ENCODE measurements at places on chromosomes 3 and 15.

DNA sequence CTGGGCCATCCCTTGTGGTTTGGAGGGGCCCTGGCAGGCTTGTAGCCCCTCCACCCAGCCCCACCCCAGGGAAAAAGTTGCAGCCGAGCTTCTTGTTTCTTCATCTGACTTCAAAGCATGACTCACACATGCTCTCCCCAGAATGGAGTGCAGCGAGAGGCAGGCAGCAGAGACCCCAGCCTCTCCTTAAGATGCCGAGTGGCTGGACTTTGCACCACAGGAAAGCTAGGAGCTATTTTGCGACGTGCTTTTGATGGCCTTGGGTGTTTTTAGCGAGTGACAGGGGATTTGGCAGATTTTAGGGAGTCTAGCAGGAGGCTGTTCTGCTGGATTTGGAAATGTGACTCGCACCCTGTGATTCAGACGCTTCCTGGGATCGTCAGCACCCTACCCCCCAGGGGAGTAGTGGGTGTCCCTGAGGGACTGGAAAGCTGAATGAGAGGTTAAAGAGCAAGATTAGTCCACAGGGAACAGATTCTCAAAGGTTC, 14.2 kb downstream of the BAHD1 start:
- no peak for DNase-seq

GRCh38 chr15:90991587-90992285, 2.6 kb downstream of the PRC1 start:
- DNase-seq = no peak

DNA sequence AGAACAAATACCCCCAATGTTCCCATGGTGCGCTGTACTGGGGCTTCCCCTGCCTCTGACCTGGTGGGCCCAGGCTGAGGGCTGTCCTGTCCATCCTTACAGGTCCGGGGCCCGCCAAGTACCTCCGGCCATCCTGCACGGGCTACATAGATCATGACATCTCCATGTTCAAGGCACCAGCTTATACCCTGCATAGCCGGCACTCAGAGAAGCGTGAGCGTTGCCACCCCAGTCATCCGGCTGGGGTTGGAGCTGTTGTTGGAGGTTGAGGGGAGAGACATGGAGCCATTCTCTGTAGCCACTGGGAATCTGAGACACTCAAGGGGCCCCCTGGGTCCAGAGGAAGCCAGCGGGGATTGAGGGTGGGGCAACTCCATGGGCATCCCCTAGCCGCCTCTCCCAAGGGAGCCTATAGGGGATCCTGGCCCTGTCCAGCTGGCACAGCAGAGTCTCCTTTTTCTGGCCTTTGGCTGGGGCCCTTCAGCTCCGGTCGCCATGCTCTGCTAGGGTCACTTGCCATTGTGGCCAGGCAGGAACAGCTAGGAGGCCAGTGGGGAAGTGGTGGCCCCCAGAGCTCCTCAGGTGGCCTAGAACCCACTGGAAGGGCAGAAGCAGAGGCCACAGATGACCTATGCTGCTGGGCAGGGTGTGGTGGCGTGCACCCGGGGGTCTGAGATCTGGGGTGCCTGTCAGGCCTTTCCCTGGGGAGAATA, 12.5 kb upstream of the CSPG4 start:
- no peak for DNase-seq

DNA sequence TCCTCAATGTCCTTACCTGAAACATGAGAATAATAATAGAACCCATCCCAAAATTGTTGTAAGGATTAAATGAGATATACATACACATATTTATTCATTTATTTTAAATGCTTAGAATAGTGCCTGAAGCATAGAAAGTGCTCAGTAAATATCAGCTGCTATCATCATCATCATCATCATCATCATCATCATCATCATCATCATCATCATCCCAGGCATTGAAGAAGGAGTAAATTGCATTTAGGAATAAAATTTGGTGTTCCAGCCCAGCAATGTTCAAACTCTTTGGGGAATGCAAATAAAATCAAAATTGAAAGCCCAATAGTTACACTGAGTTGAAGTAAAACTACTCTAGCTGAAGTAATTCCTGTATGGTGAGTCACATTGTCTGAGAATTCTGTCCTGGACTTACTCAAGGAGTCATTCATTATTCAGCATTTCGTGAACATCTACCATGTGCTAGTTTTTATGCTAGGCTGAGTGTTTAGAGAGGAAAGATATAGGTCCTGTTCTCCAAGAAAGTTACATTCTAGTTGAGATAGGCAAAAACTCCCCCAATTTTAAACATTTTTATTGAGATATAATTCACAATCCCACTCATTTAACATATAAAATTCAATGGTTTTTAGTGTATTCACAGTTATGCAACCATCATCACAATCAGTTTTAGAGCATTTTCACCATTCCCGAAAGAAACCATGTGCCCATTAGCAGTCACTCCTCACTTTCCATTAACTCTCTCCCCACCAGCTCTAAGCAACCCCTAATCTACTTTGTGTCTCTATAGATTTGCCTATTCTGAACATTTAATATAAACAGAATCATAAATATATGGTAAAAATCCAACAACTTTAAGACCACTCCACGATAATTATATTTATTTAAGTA, 107.2 kb downstream of the FRMD5 start:
- no peak for DNase-seq

- DNase-seq = no peak
These were observed 38.6 kb upstream of the RBMS3 start for GRCh38 chr3:29242296-29242695.

GRCh38 chr3:150488867-150489266, 57.4 kb downstream of the SERP1 start:
- no peak for DNase-seq

GRCh38 chr3:22777834-22778233, 425.3 kb upstream of the UBE2E2 start:
- DNase-seq = no peak

DNA sequence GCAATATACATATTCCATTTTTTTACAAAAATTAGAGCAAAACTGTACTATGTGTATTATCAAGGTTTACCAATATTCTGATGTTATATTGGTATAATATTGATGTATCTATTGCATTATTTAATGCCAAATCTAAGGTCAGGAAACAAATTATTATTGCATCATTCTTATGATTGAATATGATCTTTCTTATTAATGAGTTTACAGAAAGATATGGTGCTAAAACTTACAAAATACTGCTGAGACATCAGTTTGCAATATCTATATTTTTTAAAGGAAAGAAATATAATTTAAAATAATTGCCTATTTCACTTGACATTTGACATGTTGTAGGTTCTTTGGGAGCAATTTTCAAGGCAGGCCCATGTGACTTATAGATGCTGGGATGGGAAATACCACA, 357.6 kb downstream of the NLGN1 start:
- no peak for DNase-seq

- no peak for DNase-seq
These were observed 95.9 kb downstream of the FAM43A start for GRCh38 chr3:194781617-194782016.

DNA sequence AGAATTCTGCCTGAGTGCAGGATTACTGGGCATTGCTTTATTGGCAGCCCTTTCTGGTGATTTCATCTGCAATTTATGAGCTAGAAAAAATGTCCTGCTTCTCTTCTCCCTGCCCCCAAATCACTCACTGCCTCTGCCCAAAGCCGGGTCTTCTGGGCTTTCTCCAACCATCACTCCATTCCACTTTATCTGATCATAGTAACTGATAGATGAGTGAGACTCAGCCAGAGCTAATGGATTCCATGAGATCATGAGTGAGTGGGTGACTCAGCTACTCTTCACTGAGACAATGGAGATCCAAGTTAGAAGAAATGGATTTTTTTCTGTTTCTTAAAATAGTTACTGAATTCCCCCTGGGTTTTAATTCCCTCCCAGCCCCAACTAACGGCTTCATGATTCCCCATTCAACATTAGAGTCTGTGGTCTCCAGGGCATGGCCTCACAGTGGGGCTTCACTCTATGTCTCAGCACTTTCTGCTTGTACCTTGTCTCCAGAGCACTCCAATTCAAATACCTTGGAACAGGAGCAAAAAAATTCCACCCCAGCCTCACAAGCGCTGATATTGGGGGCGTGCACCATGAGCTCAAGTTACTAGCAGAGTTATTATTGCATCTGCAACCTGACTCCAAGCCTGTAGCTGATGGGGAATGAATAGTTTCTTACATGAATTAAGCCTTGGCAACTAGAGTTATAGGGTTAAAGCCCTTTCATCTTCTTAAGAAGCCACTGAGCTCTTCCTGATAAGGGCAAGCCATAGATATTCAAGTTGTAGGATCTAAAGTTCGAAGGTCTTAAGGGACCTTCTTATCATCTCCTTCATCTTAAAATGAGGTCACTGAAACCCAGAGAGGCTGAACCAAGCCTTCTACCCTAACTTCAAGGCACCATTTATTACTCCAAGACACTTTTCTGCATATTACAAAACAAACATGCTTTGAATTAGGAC, 85.9 kb downstream of the AGBL1 start:
- no peak for DNase-seq

GRCh38 chr3:45955706-45956105, 12.4 kb downstream of the CXCR6 start:
- no peak for DNase-seq

DNA sequence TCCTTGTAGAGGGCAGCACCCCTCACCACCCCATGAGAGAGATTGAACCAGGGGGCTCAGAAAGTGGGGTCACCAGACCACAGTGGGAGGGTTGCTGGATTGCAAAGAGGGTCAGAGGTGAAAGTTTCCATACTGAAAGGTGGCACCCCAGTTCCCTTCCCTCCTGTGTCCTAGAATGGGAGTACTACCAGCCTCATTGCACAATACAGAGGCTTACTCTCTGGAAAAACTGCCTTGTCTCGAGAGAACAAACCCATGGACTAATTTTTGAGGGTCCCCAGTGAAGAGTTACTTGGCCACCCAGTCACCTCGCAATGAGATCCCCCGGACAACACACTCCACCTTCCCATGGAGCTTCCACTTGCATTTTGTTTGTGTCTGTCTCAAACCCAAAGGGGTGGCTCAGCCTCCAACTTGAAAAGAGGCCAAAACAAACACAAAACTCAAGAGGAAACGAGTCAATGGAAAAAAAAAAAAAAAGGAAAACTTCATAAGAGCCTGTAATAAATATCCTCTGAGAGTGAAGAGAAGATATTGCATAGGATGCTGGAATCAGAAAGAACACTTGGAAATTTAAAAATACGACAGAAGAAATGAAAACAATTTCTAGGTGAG, 18.6 kb downstream of the MESP2 start:
- no peak for DNase-seq

DNA sequence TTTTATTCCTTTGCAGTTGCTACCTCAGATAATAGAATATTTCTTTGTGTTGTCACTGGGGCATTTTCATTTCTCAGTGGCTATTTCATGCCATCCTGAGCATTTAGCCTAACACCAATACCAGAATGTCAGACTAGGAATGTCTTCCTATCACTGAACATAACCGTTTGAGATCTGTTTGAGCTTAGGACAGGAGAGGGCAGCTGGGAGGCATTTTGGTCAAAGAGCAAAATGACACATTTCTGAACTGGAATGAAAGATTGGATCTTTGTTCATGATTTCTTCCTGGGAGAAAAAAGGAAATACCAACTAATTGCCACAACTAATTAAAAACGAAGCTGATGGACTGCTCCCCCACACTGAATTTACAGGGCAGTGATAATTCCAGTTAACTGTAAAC, 921.3 kb upstream of the NR2F2 start:
- no peak for DNase-seq

DNA sequence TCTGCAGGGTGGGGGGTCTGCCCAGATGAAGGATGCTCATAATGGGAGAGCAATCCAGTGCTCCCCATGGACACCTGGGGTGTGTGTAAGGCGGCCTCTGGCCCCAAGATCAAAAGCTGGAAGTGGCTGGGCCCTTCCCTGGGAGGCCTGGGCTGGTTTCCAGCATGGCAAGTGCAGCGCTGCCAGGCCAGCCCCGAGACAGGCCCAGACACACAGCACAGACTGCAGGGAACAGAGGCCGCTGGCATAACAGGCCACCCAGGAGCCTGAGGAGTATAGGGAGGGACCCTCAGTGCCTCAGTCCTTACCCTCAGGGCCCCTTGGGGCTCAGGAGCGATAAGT, 10.0 kb downstream of the ITPKA start:
- DNase-seq = no peak

- no peak for DNase-seq
These were observed 70.0 kb upstream of the ALDH1A3 start for GRCh38 chr15:100809587-100809986.

- DNase-seq = no peak
These were observed 4.9 kb downstream of the MGLL start for GRCh38 chr3:127817406-127817841.

GRCh38 chr3:123148772-123149171, 53.0 kb upstream of the SEC22A start:
- no peak for DNase-seq

DNA sequence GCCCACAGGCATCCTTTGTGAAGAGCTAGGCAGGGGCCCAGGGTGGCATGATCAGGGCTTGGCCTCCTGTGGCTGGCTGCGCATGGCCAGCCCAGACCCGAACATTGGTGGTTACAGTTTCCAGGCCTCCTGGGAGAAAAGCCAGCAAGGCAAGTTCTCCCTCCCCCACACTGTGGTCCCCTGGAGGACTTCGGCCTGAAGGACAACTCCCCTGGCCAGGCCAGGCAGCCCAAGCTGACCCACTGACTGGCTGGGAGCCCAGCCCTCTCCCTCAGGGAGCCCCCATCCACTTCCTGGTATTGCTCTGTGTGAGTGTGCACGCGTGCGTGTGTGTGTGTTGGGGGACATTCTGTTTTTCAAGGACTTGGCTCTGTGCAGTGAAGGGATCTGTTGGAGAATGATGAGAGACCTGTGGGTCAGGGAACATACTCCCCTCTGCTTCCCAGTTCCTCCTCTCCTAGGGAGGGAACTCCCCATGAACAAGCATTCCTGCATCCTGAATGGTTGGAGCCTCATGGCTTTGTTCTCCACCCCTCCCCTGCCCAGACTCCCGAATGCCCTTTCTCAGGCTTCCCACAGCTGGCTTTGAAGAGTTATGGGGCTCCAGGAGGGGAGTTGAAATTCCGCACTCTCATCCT, 29.5 kb downstream of the CORO2B start:
- DNase-seq = no peak

GRCh38 chr3:191020730-191021396, 158.4 kb upstream of the GMNC start:
- no peak for DNase-seq

DNA sequence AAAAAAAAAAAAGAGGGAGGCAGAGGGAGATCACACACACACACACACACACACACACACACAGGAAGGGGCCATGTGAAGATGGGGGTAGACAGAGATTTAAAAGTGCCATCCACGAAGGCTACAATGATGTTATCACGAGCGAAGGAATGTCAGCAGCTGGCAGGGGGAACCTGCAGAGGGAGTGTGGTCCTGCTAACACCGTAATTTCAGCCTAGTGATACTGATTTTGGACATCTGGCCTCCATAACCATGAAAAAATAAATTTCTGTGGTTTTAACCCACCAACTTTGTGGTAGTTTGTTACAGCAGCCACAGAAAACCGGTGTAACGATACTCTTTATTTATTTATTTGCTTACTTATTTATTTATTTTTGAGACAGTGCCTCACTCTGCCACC, 76.0 kb downstream of the TMCO5A start:
- DNase-seq = no peak
